ENCODE measurements at places on chromosomes 4 and X.

DNA sequence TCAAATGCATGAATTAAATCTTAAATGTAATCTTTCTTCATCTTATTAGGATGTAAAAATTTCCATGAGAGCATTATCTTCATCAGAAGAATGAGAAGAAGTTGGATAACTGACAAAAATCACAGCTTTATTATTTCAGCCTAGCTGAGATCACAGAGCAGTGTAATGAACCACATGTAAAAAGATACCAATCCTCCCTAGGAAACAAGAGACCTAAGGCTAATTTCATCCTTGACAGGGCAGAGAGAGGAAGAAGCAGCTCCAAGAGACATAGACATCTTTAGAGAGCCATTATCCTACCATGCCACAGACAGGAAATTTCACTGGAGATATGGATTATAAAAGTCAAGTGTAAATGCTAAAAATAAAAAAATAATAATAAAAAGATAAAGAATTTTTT lies 40.9 kb upstream of the IL15 start:
- no peak for DNase-seq

DNA sequence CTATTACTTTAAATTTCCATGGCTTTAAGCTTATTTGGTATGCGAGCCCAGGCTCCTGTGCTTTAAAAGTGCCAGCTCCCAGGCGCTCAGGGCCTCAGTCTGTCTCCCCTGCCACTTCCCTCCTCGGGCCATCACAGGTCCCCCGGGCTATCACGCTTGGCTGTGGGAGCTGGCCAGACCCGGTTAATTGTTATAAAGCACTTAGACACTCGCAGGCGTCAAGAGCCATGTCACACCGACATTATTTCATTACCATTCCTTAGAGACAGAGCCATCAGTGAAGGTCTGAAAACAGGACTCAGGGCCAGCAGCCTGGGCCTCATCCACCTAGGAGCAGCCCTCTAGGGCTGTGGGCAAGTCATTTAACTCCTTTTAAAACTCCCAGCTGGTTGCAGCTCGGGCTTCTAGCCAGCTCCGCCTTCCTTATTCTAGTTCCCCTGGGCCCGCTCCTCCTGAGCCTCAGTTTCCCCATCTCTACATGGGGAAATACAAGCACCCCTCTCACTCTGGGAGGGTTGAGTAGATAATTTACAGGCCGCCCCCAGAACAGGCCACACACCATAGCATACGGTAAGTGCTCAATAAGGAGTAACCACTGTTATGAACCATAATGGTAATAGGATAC lies 99.0 kb downstream of the HMX1 start:
- no peak for DNase-seq

DNA sequence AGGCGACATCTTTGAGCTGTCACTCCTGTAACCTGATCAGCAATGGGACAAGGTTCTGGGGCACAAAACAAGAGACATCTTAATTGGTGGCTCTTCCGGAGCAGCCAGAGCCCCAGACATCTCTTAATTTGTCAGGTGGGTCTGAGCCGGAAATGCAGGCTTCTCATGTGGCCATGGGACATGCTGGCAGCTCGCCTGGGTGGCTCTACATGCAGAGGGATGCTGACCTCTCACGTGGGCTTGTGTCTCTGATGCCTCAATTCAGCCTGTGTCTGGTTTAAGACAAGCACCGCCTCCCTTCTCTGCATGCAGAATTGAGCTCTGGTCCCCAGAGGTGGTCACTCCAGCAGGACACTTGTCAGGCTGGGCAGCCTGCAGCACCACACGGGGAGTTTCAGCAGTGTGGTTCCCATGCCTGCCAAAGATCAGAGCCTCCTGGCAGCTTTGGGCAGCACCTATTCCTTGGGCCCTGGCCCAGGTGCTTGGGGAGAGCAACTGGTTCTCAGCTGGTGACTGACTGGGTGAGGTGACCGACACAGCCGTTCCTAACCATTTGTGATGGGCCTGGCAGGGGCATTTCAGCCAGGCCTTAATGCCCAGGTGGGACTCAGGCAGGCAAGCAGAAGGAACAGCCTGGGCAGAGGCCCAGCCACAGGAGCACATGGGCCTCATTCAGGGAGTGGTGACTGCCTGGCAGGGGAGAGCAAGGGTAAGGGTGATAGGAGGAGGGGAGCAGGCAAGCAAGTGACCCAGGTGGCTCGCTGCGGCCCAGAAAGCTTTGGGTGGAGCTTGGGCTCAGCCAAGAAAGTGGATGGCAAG lies 53.4 kb downstream of the HMX1 start:
- DNase-seq = no peak

DNA sequence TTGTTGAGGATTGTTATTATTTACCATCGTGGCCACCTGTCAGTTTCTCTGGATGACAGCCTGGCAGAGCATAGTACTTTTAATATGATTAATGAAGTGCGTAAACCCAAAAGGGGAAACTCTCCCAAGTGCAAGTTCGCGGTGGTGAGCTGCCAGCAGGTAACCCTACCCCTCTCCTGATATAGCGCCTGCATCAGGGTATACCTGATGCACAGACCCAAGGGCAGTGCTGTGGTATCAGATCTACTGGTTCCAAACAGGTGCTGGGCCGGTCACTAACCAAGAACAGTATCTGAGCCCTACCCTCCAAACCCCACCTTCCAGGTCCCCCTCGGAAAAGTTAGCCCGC lies 1.6 kb downstream of the RNF150 start:
- no peak for DNase-seq

DNA sequence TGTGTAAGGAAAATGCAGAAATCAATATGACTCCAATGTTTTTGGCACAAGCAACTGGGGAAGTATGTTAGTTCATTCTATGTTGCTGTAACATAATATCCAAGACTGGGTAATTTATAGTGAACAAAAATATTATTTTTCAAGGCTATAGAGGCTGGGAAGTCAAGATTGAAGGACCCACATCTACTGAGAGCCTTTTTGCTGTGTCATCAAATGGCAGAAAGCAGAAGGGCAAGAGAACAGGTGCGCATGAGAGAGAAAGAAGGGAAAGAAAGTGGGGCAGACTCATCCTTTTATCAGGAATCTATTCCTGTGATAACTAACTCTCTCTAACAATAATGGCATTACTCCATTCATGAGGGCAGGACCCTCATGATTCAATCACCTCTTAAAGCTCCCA lies 237.2 kb downstream of the FAT4 start:
- DNase-seq = no peak

DNA sequence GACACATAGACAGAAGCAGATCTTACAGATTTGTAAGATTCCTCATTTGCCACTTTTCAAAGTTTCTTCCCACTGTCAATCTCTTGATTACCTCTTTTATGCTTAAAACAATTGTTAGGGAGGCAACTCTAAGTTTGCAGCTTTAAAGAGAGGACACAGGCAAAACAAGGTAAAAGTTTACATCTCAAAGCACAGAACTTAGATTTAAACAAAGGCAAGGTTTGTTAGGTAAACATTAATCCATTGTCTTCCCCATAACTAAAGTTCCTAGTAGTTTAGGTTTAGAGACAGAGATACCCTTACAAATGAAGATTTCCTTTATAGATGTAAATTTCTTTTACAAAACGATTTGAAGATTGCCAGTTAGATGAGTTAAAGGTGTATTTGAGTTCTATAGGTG lies 176.9 kb downstream of the AASDH start:
- no peak for DNase-seq

DNA sequence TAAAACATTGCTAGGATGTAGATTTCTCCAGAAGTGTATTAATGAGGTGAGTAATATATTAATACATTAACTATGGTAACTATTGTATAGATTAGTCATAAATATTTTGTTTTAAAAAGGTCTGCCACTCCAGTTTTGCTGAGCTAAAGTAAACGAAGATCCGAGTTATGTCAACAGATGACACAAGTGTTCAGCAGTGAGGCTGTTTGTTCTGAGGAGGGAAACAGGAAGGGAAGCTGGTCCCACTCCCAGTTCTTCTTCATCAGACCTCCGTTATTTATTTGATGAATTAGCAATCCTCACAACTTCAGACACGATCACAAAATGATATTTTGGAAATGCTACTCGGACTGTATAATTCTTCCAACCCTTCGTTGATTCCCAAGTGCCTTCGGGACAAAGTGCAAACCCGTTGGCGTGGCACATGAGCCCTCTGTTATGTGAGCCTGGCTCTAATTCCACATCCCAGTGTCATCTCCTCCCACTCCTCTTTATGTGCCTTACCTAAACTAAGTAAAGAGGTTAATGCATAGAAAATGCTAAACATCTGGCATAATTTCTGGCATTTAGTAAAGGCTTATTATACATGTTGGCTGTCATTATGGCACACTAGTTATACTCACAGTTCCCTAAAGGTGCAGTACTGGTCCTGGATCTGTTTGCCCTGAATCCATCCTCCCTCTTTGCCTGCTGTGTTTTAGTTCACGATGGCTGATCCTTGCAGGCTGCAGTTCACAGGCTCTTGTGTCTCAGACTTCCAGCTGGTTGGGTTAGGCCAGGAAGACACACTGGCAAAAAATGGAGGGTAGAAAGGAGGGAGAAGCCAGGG lies 190.6 kb upstream of the LNX1 start:
- peak; percentile 56 for DNase-seq

DNA sequence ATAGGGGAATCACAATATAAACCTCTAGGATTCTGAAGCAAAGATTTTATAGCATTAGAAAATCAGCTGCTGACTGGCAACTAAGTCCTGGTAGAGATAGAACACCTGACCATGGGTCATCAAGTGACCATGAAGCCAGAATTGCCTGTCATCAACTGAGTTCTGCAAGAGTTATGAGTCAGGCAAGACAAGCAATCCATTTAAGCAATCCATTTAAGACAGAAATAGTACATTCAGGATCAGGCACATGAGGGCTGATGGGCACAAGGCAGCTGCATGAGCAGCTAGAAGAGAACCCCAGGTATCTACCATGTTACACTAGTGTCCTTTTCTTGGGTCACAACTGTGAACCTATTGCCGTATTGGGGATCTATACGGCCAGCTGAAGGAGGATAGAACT lies 98.9 kb downstream of the SPRY1 start:
- DNase-seq = peak; percentile 40

DNA sequence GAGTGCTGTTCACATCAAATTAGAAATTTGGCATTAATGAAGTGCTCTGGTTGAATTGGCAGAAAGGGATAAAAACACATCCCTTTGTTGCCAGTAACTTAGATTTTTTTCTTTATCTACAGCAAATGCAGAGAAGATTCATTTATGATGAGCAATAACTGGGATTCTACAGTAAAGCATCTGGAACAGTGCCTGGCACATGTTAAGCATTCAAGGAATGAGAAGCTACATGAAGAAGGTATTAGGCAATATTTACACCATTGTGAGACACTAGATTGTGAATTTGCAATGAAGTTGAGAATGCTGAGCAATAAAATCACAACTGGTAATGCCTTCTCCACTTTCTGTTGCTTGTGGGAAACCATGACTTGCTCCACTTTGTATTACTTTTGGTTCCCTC lies 33.5 kb downstream of the PCDH19 start:
- DNase-seq = peak; percentile 49

DNA sequence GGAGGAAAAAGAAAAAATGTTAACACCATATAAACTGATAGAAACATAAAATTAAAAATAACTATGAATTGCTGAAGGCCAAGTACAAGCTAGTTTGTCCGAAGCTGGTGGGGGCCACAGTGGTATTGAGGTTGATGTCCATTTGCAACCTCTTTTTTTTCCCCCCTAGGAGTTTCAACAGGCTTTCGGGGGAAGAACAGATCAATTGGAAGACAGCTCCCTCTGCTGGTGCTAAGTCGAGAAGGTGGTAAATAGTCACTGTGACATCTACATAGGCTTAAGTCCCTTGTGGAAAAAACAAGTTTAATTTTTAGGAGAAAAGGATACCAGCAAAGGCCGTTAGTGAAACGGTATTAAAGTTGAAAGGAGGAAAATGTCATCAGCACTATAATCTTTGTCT lies 115.7 kb upstream of the ZXDA start:
- peak; percentile 40 for DNase-seq

GRCh38 chr4:5412296-5412695 lies 296.1 kb downstream of the EVC2 start:
- no peak for DNase-seq
